ENCODE measurements at places on chromosomes 1 and 21.
A peak's percentile ranks its signal among the peaks of the same experiment; 100 is the strongest.

GRCh38 chr1:18161690-18162089 lies 54.1 kb downstream of the IGSF21 start:
- DNase-seq: no peak

- no peak for DNase-seq
These were observed 10.1 kb upstream of the SLC25A33 start for GRCh38 chr1:9529190-9529589.

GRCh38 chr1:5150191-5150590 lies 495.8 kb downstream of the AJAP1 start:
- no peak for DNase-seq

DNA sequence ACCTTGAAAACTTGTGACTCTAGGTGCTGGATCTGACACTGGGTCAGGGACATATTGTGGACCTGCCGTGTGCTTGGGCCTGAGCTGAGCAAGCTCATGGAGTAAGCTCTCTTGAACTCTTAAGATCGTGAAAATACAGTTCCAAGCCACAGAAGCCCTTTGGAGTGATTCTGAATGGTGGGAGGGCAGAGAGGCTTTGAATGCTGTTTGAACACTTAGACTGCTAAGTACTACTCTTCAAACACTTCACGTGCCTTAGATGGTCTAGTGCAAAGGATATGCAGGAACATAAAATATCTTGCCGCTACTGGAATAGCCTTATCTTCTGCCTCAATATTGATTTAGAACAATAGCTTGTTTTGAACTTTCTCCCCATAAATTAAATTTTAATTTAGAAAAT lies 21.6 kb downstream of the ROR1 start:
- no peak for DNase-seq

- DNase-seq: no peak
These were observed 19.6 kb upstream of the TMEM54 start for GRCh38 chr1:32920833-32921232.

- peak; percentile 94 for DNase-seq
These were observed 88.6 kb downstream of the NUF2 start for GRCh38 chr1:163410073-163410999.

GRCh38 chr1:172719694-172720138 lies 60.8 kb downstream of the FASLG start:
- no peak for DNase-seq

- no peak for DNase-seq
These were observed 2.0 kb downstream of the PEA15 start for GRCh38 chr1:160207118-160207650.

DNA sequence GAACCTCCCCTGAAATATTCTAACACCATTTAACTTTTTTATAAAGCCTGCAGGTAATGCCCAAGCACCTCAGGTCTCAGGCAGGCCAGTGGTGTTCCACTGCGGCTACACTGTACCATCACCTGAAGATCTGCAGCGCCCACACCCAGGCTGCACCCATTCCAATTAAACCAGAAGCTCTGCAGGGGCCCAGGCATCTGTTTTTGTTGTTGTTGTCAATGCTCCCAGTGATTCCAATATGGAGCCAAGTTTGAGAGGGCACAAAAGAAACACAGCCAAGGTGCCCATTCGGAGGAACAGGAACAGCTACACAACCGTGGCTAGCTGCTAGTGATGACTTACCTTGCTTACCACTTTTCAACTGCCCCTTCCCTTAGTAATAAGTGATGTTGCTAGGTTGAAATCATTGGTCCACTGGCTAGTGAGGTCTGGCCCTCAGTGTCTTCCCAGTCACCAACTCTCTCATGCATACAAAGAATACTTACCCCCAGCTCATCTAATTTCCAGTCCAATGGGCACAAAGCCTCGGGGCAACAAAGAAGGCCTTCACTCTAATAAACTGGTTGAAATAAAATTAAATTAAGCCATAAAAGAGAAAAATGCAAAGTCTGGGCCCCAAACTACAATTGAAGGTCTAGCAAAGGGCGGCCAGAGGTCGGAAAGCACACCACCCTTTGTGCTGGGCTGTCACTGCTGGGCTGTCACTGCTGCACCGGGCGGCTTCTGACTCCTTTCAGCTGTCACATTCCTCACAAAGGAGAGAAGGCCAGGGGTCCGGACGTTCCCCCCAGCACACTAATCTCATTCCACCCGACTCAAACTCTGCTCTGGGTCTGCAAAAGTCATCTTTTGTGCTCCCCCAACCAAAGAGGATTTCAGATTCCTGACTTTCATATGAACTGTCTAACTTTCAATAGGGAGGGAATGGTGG lies 34.9 kb downstream of the SIPA1L2 start:
- DNase-seq: no peak

DNA sequence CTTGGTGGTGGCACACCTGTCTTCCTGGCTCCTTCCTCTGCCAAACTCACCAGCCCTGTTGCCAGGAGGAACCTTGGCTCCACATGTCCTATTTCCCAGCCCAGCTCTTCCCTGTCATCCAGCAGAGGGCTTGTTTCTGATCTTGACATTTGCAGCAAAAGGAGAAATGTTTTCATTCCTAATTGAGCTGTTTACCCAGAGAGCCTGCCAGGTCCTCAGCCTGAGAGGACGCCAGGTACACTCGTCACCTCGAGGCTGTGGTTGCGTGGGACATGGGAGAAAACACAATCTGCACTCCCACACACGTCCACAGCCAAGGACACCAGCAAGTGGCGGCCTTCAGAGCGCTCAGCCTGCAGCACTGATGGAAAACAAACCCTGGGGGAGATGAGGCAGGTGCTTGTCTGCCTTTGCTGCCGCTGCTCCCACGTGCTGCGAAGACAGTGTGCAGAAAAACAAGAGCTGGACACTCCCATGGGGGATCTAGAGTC lies 132.8 kb upstream of the CD34 start:
- no peak for DNase-seq

- DNase-seq: no peak
These were observed 18.3 kb downstream of the IFI44 start for GRCh38 chr1:78667939-78668338.

DNA sequence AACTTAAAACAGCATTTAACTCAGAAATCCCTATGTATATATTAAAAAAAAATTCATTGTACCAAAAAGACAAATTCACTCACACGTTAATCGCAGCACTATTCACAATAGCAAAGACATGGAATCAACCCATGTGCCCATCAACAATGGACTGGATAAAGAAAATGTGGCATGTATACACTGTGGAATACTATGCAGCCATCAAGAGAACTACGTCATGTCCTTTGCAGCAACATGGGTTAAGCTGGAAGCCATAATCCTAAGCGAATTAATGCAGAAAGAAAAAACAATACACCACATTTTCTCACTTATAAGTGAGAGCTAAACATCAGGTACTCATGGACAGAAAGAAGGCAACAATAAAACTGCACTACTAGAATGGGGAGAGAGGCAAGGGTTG lies 99.4 kb downstream of the FAF1 start:
- DNase-seq: no peak

GRCh38 chr21:41706263-41706639 lies 60.6 kb downstream of the RIPK4 start:
- no peak for DNase-seq

DNA sequence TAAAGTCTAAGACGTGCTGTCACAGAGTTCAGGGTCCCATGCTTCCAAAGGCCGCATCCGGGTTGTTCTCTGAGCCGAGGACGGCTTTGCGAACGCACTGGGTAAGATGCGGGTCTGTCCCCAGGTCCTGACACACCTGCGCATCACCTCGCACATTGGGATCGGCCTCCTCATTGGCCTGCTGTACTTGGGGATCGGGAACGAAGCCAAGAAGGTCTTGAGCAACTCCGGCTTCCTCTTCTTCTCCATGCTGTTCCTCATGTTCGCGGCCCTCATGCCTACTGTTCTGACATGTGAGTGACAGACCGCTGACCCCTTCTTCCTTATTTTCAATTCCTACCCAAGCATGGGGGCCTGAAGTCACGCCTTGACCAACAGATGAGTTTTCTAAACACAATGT lies 25.3 kb downstream of the TFF3 start:
- no peak for DNase-seq

GRCh38 chr1:110390692-110391245 lies at the start of gene SLC16A4:
Gene SLC16A4 (minus strand): TSS chr1:110391026. CDS start chr1:110389323, 1,703 bp downstream.
- DNase-seq: no peak

DNA sequence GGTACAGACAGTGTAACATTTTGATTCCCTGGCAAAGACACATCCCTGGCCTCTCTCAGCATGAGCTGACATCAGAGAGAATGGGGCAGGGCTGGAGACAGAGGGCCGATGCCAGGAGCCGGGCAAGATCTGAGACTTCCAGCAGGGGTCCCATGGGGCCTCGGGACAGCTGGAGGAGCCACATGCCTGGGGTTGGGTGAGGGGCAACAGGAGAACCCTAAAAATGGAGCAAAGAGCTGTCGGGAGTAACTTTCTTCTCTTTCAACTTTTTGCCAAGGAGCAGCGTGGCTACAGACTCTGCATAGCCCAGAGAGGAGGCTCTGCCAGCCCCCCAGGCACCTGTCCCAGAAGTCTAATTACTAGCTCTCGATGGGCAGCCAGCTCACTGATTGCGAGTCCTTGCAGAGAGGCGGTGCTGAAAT lies 130.8 kb downstream of the LACTBL1 start:
- no peak for DNase-seq

GRCh38 chr1:244231572-244232315 lies 180.7 kb downstream of the ZBTB18 start:
- peak; percentile 53 for DNase-seq

DNA sequence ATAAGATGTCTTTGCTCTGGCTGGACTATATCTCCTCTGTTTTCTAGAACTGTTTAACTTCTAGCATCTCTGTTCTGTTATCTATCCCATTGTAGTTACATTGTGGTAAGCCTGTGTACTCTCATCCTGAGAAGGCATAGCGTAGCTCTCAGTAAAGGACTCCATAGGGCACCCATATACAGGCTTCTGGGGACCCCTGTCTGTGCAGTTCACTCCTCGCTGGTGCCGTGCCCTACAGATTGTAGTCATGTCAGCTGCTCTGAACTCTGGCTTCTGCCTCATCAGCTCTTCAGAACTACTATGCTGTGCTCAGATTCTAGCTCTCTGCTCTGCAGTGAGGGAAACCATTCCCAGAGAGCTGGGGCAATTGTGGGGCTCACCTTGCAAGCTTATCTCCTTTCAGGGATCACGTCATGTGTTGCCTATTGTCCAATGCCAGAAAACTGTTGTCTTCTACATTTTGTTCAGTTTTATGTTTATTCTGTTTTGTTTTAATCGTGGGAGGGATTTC lies 181.3 kb upstream of the USP24 start:
- no peak for DNase-seq

GRCh38 chr1:60974524-60975372 lies 107.6 kb upstream of the NFIA start:
- DNase-seq: no peak

GRCh38 chr1:232726048-232726779 lies 79.0 kb upstream of the MAP10 start:
- DNase-seq: no peak

GRCh38 chr21:32337206-32337605 lies 38.6 kb downstream of the MRAP start:
- DNase-seq: no peak

DNA sequence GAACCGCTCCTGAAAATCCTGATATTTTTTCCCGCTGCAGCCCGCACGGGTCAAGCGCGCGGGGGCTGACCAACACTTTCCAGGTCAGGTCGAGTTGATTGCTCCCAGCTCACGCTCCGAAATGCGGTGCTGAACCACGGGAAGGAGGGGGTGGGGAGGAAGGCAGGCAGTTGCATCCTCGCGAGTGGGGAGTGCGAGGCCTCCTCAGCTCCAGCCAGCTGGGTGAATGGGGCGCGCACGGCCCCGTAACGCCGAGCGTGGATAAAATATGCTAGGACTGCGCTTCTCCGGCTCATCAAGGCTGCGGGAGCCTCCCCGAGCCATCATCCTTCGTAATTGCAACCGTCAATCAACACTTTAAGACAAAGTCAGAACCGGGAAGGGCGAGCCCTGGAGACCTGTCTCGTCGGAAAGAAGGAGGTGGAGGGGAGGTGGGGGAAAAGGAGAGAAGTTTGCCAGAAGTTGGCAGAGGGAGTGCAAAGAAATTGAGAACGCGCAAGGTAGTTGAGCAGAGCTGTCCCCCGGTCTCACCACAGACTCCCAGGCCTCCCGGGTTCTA lies 8.0 kb downstream of the NR5A2 start:
- no peak for DNase-seq

DNA sequence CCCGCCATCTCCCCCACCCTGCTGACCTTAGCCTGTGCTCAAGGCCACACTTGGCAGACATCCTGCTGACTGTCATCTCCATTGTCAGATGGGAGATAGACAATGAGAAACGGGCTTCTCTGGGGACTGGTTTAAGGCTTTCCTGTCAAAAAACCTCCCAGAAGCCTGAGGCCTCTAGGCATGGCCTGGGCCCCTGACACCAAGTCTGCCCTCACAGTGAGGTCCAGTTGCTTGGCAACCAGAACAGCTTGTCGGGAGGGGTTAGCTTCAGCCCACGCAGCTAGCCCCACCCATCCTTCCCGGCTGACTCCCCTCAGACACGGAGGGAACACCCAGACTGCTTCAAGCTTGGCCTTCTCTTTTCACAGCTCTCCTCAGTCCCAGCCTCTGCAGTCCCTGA lies 11.0 kb downstream of the PLEKHA6 start:
- DNase-seq: no peak

DNA sequence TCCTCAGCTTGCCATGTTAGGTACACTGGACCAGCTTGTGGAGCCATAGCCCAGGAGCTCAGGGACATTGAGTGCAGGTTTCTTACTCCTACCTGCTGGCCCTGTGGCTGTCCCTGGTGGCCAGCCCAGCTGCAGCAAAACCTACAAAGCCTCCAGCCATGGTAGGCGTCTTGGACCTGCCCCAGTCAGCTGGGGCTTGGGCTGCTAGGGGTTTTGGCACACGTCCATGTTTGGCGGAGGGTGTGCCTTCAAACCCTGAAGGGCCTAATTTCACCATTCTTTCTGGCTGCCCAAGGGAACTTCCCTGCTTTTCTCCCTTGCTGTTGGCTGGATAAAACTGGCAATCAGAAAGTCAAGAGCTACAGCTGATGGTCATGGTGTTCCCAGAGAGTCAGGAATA lies 25.4 kb downstream of the HMGCS2 start:
- no peak for DNase-seq

GRCh38 chr21:34086887-34087306 lies 13.5 kb downstream of the MRPS6 start:
- no peak for DNase-seq

DNA sequence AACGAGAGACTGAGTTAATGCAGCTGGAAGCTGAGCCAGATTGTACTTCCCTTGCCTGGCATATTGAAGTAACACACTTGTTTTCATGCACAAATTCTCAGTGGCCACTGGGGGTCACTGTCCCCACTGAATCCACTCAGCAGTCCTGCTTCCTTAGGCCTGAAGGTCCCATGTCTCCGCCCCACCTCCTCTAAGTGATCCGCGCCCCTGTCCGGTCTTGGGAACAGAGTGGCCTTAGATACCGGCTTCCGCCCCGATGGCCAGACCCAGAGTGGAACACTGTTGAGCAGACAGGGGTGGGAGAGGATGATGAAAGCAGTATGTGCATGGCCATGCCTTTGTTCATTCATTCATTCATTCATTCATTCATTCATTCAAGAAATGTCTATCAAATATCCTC lies 34.8 kb downstream of the CHAF1B start:
- no peak for DNase-seq

GRCh38 chr1:103267266-103267665 lies 158.9 kb upstream of the COL11A1 start:
- no peak for DNase-seq
